Effector memory CD8-positive, alpha-beta T cell (primary cell): ENCODE measurements at places on chromosomes 6 and 20.

DNA sequence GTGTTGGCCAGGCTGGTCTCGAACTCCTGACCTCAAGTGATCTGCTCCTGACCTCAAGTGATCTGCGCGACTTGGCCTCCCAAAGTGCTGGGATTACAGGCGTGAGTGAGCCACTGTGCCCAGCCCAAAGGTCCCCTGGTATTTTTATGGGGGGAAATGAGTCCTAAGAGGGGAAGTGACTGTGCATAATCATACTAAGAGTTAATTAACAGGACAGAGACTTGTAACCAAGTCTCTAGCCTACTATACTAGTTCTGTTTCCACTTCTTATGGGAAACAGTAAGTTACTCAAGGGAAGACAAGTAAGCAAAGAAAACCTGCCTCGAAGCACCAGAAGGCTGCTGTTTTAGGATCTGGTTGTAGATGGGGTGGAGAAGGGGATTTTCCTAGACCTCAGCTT lies 27.9 kb downstream of the TCF15 start:
- no peak for DNase-seq
- H3K4me3 ChIP-seq = no peak overlapping the region
- no peak overlapping the region for H3K27ac ChIP-seq
- H3K27me3 ChIP-seq = peaks cover 13% of the 10 kb centered on the region

- no peaks in the 10 kb centered on the region for H3K27me3 ChIP-seq
- H3K4me3 ChIP-seq = no peak overlapping the region
- no peak overlapping the region for H3K27ac ChIP-seq
- H3K4me1 ChIP-seq = peaks cover 18% of the 10 kb centered on the region
Measured at GRCh38 chr6:16578695-16579285, 182.5 kb downstream of the ATXN1 start.

DNA sequence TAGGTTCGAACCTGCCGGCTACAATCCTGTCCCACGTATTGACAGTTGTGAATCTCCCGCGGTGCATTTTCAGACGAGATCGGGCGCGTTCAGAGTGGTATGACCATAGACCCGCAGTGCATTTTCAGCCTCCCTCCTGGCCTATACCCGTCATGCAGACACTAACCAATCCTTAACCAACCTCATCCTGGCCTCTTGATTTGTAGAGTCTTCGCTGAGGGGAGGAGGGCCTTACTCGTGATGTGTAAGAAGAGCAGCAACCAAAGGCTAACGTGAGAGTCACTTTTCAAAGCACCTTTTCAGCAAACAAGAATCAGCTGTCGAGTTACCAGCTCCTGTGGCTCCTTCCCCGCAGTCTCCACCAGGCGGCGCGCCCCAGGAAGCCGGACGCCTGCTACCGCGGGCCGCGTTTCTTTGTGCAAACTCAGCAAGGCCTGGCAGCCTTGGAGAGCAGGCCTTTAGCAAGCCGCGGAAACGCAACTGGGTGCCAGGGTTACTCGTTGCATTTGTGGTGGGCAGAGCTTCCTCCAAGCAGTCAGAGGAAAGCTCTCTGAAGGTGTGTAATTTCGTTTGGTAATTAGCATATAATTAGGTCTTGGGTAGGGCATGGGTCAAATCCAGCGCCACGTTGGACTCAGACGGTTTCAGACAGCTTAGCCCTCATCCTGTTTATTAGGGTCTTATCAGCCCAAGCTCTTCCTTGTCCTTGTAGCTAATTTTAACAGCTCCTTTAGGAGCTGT lies 139.8 kb downstream of the OR2B2 start:
- peak; percentile 87 for DNase-seq
- H3K27me3 ChIP-seq = peaks cover 41% of the 10 kb centered on the region
- no peak overlapping the region for H3K27ac ChIP-seq
- H3K4me3 ChIP-seq = no peak overlapping the region

DNA sequence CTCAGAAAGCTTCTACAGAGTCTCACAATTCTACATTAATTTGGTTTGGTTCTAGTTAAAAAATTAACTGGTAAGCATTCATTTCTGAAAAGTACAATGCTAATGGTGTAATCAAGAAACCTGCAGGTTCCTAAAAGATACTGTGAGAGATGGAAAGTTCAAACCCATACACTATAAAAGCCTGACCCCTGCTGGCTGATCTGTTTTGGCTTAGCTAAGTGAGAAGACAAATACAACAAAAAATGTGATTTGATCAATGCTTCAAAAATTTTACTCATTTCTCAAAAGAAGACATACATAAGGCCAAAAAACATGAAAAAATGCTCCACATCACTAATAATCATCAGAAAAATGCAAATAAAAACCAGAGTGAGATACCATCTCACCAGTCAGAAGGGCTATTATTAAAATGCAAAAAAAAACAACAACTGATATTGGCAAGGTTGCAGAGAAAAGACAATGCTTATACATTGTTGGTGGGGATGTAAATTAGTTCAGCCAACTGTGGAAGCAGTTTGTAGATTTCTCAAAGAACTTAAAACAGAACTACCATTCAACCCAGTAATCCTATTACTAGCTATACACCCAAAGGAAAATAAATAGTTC lies 102.8 kb downstream of the MOXD1 start:
- H3K4me3 ChIP-seq = no peak overlapping the region
- H3K36me3 ChIP-seq = no peaks in the 10 kb centered on the region
- H3K27me3 ChIP-seq = peaks cover 29% of the 10 kb centered on the region
- H3K27ac ChIP-seq = no peak overlapping the region
- H3K4me1 ChIP-seq = no peaks in the 10 kb centered on the region

GRCh38 chr6:72948153-72948552 lies 277.1 kb downstream of the KHDC1L start:
- no peaks in the 10 kb centered on the region for H3K36me3 ChIP-seq
- DNase-seq = no peak
- no peak overlapping the region for H3K27ac ChIP-seq
- no peaks in the 10 kb centered on the region for H3K27me3 ChIP-seq
- H3K4me1 ChIP-seq = no peaks in the 10 kb centered on the region
- no peak overlapping the region for H3K4me3 ChIP-seq
